ENCODE measurements at places on chromosomes 4 and X.

DNA sequence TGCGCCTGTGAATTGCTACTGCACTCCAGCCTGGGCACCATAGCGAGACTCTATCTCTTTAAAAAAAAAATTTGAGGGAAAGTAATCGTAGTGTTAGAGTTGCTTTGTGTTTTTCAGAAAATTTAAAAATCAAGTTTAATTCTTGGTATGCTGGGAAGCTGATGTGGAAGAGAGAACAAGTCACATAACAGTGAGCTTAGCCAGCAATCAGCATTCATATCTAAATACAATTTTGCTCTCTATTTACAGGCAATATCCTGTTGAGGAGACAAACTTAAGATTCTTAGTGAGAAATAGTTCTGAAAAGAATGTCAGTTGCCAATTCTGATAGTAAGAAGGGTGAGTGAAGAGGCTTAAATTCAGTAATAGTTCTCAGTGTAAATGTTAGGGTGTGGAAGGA lies 9.6 kb upstream of the NDUFC1 start:
- DNase-seq = no peak

GRCh38 chr4:173440888-173441287 lies 42.0 kb upstream of the SCRG1 start:
- DNase-seq = no peak

- DNase-seq = no peak
Observed at GRCh38 chr4:104531390-104531789, 36.7 kb upstream of the CXXC4 start.

GRCh38 chrX:134625315-134625718 lies 33.0 kb downstream of the PLAC1 start:
- DNase-seq = peak; percentile 10

GRCh38 chr4:128686032-128686465 lies 123.5 kb upstream of the JADE1 start:
- no peak for DNase-seq

GRCh38 chr4:149973181-149973580 lies 105.1 kb upstream of the DCLK2 start:
- DNase-seq = no peak

Measured in activated CD4-positive, alpha-beta T cell treated with anti-CD3 and anti-CD28 coated beads, Interleukin-2, Interleukin-4, amounts not matched to agents 100 ng/mL and 50 ng/mL, durations not matched to agents 16 hours and 8 hours (primary cell).